ENCODE measurements at places on chromosomes 3 and 15. TPM values are rescaled to one million over a fixed set of nuclear protein-coding genes. Genes with fewer than 3 reads are reported as not detected.
A peak's percentile ranks its signal among the peaks of the same experiment; 100 is the strongest.

DNA sequence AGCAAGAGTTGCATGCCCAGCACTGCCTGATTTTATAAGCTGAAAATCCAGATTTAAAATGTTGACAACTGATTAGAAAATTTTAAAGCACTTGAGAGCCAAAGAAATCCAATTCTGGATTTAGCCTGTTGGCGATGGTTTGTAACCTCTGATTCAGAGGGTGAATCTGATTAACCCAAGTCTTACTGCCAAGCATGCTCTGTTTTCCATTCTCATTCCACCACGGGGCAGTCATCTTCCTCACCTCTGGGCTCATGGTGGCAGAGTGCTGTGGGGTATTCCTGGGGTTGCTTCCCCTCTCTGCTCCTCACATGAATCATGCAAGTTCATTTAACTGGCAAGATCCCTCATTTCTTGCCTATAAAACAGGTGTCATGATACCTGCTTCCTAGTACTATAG is 342.2 kb downstream of the EPHB1 start:
- no peak for DNase-seq

DNA sequence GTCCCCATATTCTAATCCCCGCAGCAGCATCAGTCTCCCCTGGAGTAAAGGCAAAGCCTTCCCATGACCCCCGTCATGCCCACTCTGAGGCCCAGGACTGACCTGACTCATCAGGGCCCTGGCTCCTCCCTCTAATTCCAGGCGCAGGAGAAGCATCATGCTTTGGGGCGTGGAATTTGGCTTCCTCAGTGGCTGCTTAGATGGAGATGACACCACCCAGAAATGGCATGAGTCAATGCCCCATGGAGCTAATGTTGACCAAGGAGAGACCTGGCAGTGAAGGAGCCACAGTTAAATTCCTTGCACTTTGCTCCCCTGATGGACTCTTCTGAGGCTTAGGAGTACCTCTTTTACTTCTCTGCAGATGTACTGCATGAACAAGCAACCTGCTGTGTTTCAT is 204.2 kb upstream of the PROK2 start:
- no peak for DNase-seq

DNA sequence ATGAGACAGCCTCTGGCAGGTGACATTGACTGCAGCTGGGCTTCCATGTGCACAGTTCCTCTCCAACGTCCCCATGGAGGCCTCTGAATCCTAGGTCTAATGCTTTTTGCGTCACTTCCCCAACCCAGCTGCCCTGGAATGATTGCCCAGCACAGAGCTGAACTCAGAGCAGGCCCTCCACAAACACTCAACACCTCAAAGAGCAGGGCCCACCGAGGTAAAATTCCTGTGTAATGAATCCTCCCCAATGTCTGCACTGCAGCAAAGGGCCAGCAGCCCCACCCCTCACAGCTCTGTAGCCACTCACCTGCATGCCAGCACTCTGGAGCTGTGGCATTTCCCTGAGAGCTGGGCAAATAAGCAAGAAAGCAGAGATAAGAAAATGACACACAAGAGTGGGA is 42.6 kb upstream of the DUSP7 start:
- DNase-seq = no peak

GRCh38 chr15:100520132-100520921 is 8.4 kb downstream of the CERS3 start:
- DNase-seq = no peak

DNA sequence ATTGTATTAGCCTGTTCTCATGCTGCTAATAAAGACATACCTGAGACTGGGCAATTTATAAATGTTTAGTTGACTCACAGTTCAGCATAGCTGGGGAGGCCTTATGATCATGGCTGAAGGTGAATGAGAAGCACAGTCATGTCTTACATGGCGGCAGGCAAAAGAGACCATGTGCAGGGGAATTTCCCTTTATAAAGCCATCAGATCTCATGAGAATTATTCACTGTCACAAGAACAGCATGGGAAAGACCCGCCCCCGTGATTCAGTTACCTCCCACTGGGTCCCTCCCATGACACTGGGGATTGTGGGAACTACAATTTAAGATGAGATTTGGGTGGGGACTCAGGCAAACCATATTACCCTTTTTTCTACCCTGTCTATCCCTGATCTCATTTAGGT is 51.5 kb upstream of the MYZAP start:
- no peak for DNase-seq

DNA sequence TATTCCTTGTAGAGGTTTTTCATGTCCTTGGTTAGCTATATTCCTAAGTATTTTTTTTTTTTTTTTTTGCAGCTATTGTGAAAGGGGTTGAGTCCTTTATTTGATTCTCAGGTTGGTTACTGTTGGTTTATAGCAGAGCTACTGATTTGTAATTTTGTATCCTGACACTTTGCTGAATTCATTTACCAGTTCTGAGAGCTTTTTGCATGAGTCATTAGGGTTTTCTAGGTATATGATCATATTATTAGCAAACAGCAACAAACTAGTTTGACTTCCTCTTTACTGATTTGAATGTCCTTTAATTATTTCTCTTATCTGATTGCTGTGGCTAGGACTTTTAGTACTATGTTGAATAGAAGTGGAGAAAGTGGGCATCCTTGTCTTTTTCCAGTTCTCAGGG is 737.4 kb downstream of the ZNF385D start:
- no peak for DNase-seq

- no peak for DNase-seq
Measured at GRCh38 chr15:66036859-66037258, 167.6 kb downstream of the RAB11A start.

DNA sequence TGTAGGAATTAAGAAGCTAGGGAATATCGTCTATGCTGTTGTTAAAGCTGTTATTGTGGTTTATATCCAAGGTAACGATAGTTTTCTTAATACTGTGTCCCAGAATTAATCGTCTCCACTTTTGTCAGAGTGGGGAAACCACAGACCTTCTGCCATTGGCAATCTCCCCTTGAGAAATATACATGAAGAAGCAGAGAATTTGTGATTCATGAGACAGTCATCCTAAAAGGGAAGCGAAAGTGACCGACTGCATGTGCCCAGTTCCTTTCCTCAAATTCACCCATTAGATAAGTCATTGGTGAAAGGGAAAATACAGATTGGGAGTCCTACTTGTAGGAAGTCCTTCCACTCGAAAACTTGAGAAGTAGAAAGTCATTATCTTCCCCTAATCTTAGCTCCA is 26.6 kb downstream of the DIPK2A start:
- DNase-seq = no peak

DNA sequence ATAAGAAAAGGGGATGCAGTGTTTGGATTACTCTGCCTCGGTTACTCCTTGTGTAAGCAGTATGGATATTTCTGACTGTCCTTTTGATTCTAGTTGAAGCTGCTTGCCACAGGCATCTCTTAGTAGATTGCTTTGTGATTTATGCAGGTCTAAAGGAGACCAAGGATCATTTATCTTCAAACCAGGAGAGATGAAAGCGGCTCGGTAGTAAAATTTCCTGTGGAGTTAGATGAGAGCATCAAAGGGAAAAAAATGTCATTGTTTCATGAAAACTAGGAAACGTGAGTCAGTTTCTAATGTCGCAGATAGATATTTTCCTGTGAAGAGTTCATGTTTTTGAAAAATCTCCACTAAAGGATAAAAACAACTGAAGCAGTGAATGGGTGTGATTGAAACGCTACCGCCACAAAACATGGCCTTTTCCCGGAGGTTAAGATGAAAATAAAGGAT is 254.0 kb upstream of the TBL1XR1 start:
- DNase-seq = no peak

GRCh38 chr3:183711516-183711915 is 13.9 kb downstream of the YEATS2 start:
- DNase-seq = no peak

GRCh38 chr3:192747145-192747544 is 19.8 kb upstream of the FGF12 start:
- DNase-seq = no peak

- DNase-seq = no peak
Measured at GRCh38 chr3:14237457-14237856, 58.8 kb downstream of the LSM3 start.

DNA sequence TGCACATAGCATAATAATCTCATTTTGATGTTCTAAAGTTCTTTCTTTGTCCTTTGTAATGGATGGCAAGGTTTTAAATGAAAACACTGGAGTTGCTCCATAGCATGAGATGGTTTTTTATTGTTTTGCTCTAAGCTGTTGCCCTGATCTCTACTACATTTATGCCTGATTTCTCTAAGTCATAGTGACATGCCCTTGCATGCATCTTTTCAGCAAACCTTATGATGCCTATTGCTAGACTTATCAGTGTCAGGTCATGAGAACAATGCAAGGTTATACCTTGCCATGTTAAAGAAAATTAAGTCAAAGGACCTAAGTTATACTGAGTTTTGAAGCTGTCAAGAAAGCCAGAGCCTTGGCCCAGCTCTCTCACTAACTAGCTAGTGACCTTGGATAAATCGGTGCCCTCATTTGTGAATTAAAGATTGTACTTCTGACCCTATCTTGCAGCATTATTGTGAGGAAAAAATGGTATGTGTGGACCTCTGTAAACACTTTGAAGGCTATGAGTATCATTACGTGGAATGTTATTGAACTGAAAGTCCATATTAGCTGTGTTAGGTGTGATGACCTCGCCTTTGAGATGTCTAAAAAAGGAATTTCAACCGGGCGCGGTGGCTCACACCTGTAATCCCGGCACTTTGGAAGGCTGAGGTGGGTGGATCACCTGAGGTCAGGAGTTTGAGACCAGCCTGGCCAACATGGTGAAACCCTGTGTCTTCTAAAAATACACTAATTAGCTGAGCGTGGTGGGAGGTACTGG is 256.4 kb upstream of the UBE2E1 start:
- no peak for DNase-seq

DNA sequence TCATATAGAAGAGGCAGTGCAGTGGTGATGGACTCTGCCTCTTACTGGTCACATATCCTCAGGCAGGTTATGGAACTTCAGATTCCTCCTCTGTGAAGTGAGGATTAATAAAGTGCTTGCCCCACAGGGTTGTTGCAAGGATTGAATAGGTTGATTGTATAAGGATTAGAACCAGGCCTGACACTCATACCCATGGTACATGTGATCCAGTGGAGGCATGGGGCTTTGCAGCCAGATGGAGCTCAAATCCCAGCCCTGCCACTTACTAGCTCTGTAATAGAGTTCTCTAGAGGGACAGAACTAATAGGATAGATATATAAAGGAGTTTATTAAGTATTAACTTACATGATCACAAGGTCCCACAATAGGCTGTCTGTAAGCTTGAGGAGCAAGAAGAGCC is 184.6 kb upstream of the EIF1B start:
- DNase-seq = no peak

GRCh38 chr3:151859233-151859673 is 14.2 kb upstream of the SUCNR1 start:
- DNase-seq = no peak

GRCh38 chr15:57152666-57153539 is 223.4 kb upstream of the CGNL1 start:
- DNase-seq = no peak

GRCh38 chr3:156135921-156136638 is 15.7 kb downstream of the KCNAB1 start:
- DNase-seq = no peak

GRCh38 chr3:51646091-51646490 is 25.0 kb upstream of the TEX264 start:
- DNase-seq = no peak

DNA sequence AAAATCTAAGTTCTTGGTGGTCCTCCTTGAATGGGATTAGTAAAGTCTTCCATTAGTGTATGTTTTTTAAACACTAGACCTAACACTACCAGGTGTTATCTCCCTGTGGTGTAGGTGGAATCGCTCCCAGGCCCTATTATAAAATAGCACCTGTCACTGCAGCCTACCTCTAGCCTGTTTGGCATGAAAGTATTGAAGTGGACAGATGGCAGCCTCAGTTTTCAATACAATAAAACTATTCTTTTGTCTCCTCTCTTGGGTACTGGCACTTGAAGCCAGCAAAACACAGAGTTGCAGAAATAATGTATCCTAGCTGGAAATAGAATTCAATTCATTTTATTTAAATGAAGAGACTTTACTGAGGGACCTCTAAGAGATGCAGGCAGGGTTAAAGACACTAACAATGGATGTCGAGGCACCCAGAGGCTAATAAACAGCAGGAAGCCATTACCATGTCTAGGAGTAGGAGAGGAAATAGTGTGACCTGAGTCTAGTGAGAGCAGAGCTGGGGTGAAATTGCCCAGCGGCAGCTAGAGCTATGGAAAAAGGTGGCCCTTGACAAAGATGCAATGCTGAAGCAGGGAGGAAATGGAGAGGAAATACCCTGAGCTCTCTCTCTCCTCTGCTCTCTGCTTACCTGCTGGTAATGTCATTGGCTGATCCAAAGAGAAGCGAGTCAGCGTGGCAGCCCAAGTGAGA is 49.1 kb upstream of the TMEM158 start:
- DNase-seq = no peak

GRCh38 chr15:28942571-28942970 is 56.8 kb downstream of the APBA2 start:
- DNase-seq = no peak

- no peak for DNase-seq
Measured at GRCh38 chr3:114809668-114810413, 337.2 kb downstream of the ZBTB20 start.

GRCh38 chr15:52180196-52180835 is 10.9 kb downstream of the GNB5 start:
- peak; percentile 24 for DNase-seq

- no peak for DNase-seq
Measured at GRCh38 chr3:172111163-172111562, 71.8 kb downstream of the FNDC3B start.

GRCh38 chr3:16658925-16659793 is 53.9 kb upstream of the DAZL start:
- DNase-seq = no peak

DNA sequence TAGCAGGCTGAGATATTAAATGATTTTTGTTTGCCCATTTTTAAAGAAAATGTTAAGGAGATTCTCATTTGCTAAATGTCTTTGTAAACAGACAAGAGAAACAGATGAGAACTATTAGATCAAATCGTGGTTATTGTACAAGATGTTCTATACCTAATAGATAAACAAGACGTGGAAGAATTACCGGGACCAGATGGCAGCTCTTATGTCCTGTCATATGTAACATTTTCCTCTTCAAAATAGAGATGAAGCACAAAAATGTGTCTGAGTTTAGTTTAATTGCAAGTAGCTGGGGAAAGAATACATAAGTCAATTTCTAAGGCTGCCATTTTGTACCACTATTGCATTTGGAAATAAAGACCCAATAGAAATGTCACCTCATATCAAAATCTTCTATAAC is 553.7 kb downstream of the TUSC7 start:
- DNase-seq = no peak

DNA sequence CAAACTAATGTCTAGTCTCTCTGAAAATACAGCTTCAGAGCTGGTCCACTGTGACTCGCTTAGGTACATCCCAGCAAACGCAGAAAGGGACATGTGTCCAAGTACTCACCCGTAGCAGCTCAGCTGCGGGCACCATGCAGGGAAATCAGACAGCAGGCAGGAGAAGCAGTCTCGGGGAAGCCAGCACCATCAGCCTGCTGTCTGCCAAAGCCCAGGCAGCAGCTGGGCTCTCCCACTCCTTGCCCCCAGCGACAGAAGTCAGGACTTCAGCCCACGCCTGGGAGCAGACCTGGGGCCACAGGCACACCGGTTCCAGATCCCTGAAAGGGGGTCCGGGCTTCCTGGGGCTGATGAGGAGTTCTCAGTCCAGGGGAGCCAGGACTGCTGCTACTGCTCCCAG is 34.9 kb downstream of the SEMA5B start:
- no peak for DNase-seq

The CFAP100 gene
- not detected for total RNA-seq

The FEZF2 gene
- total RNA-seq = not detected

The DNAJA4 gene
- 28.1 TPM for total RNA-seq

The P2RY12 gene
- total RNA-seq = 3.7 TPM

The RTP4 gene
- total RNA-seq = 2.3 TPM

The RLBP1 gene
- total RNA-seq = not detected

The IQCF5 gene
- total RNA-seq = not detected

The CHST13 gene
- not detected for total RNA-seq

The SCN11A gene
- total RNA-seq = 0.15 TPM
